Thoracic aorta (tissue), 2 donors: ENCODE measurements at places on chromosomes 12 and 14.
A peak's percentile ranks its signal among the peaks of the same experiment; 100 is the strongest.

- peaks cover 7% of the 10 kb centered on the region for H3K4me1 ChIP-seq
- no peaks in the 10 kb centered on the region for H3K36me3 ChIP-seq
- H3K4me3 ChIP-seq, result no peak overlapping the region
- no peak for DNase-seq
These were observed 184.4 kb upstream of the EEA1 start for GRCh38 chr12:93113317-93114006.

GRCh38 chr14:91477388-91477787, 32.7 kb downstream of the PPP4R3A start:
- peaks cover 46% of the 10 kb centered on the region for H3K36me3 ChIP-seq
- H3K27ac ChIP-seq, result no peak overlapping the region
- H3K27me3 ChIP-seq, result no peaks in the 10 kb centered on the region
- H3K4me1 ChIP-seq, result peaks cover 6% of the 10 kb centered on the region
- DNase-seq, result no peak

DNA sequence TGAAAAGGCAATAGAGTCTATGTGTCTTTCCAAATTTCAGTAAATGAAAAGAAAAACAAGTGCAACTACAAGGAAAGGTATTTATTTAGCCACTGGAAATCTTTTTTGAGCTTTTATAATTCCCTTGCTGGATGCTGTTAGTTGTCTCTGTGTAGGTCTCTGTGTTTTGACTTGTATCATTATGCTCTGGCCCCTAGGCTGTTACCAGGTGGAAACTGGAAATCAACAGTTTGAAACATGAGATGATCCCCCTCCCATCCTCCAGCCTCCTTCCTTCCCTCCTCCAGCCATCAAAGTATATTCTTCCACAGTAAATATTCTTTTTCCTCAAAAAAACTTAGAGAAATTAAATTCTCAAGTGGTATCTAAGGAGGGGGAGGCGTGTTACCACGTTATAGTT, 934 bp upstream of the DCN start:
- no peak for DNase-seq
- H3K4me1 ChIP-seq, result peaks cover 11% of the 10 kb centered on the region
- H3K4me3 ChIP-seq, result no peak overlapping the region
- H3K27ac ChIP-seq, result peak overlapping the region; percentile 5

- peaks cover 2% of the 10 kb centered on the region for H3K4me1 ChIP-seq
- no peak overlapping the region for H3K4me3 ChIP-seq
- no peaks in the 10 kb centered on the region for H3K27me3 ChIP-seq
- no peak overlapping the region for H3K27ac ChIP-seq
- DNase-seq, result no peak
- H3K36me3 ChIP-seq, result no peaks in the 10 kb centered on the region
These were observed 22.0 kb downstream of the SLC25A21 start for GRCh38 chr14:37150414-37150813.

- H3K27me3 ChIP-seq, result no peaks in the 10 kb centered on the region
- no peak for DNase-seq
- H3K27ac ChIP-seq, result no peak overlapping the region
- H3K4me1 ChIP-seq, result no peaks in the 10 kb centered on the region
- no peaks in the 10 kb centered on the region for H3K36me3 ChIP-seq
These were observed 6.7 kb downstream of the ANO4 start for GRCh38 chr12:100801320-100801719.
